Stimulated activated CD8-positive, alpha-beta memory T cell treated with anti-CD3 and anti-CD28 coated beads, Interleukin-7, amount 100 ng/mL, for 1 hour (primary cell): ENCODE measurements at places on chromosomes 13 and 19.

DNA sequence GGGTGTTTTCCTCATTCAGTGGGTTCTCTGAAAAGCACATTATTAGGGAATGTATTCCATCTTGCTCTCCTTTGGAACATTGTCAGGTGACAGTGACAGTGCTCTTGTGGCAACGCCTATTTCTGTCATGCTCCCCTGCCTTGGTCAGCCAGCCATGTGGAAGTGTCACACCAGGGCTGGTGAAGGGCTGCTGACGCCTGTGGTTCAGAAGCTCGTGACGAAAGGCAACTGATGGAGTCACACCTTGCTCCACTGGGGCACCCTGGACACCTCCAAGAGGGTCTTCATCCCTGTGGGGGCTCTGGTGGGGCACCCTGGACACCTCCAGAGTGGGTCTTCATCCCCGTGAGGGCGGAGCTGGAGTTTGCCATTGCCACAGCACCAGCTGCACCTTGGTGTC lies 68.9 kb upstream of the GPR183 start:
- no peak for DNase-seq

GRCh38 chr13:51721496-51721895 lies 82.5 kb downstream of the DHRS12 start:
- DNase-seq: no peak

DNA sequence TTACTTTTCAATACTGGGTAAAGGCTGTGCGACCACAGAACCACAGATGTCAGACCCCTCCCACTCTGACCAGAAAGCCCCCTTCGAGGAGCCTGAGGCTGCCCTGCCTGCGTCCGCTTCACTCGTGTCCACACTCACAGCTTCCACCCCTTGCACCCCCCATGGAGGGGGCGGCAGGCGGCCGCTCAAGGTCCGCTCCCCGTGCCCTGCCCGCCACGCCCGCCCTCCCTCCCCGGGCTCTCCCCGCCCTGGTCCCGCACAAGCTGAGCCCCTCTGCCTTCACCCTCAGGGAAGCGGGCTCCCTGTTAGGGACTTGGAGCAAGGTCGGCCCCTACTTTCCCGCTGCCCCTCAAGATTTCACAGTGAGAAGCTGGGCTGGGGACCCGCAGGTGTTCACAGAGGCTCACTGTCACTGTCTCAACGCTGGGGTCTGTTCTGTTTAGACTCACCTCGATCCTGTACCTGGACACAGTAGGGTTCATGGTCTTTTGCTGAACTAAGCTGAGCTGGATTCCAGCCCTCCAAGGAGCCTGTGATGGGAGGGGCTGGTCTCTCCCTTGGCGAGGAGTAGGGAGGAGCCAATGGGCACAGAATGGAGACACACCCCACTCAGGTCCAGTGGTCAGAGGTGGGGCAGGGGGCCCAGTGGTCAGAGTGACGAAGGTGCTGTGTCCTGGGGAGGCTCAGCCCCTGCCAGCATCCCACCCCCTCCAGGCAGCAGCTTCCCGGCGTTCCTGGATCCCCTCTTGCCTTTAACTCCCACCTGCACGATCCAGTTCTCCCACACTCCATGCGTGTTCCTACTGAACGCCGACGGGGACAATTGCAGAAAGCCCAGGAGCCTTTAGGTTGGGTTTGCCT lies 69.5 kb downstream of the SPACA7 start:
- no peak for DNase-seq

GRCh38 chr19:50238043-50238442 lies 34.6 kb downstream of the MYH14 start:
- DNase-seq: no peak

DNA sequence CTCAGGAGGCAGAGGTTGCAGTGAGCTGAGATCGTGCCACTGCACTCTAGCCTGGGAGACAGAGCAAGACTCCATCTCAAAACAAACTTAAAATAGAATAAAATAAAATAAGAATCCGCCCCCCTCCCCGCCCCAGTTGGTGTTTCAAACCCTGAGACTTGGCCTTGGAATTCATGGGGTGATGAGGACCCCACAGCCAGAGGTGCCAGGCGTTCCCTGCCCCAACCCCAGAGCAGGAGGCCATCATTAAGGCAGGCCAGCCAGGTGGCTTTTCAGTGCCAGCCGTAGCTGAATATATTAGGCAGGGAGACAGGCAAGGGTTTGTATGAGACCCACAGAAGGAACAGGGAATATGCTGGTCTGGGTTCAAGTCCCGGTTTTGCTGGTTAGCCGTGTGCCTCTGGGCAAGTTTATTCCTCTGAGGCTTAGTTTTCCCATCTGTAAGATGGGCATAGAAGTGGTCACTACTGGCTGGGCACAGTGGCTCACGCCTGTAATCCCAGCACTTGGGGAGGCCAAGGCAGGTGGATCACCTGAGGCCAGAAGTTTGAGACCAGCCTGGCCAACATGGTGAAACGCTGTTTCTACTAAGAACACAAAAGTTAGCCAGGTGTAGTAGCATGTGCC lies 12.3 kb downstream of the HPN start:
- DNase-seq: no peak

GRCh38 chr19:46755077-46755852 lies 9.0 kb upstream of the STRN4 start:
- no peak for DNase-seq

- no peak for DNase-seq
These were observed 534 bp upstream of the GEMIN7 start for GRCh38 chr19:45078390-45079062.

DNA sequence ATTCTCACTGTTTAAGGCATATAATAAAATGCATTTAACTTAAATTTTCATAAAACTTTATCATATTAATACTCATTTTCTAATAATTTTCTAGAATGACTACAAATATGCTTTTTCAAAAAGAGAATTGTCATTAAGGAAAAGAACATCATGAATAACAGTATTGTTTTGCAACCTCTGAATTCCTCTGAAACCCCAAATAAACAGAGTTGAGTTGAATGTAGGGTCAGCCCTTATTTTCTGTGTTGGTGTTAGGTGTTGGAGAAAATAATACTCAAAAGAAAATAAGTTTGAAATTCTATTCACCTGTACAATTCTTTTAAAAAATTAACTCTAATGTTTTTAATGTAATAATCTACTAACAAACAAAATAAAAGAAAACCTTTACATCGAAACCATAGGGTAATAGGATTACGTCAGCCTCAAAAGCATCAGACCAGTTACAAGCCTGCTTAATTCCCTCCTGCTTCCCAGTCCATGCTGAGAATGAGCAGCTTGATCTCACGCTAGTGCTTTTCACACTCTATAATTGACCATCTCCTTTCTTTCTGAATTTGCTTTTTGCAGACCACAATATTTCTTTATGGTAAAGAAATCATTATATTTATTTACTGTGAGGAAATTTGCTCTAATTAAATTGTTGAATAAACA lies 160.9 kb downstream of the PCDH9 start:
- DNase-seq: no peak

- no peak for DNase-seq
These were observed 344.0 kb downstream of the MTUS2 start for GRCh38 chr13:29164116-29164515.

GRCh38 chr13:52179925-52180324 lies 20.5 kb upstream of the NEK3 start:
- DNase-seq: no peak
